Mammary epithelial cell (primary cell): ENCODE measurements at places on chromosomes 3 and 15. TPM values are rescaled to one million over a fixed set of nuclear protein-coding genes. Genes with fewer than 3 reads are reported as not detected.

DNA sequence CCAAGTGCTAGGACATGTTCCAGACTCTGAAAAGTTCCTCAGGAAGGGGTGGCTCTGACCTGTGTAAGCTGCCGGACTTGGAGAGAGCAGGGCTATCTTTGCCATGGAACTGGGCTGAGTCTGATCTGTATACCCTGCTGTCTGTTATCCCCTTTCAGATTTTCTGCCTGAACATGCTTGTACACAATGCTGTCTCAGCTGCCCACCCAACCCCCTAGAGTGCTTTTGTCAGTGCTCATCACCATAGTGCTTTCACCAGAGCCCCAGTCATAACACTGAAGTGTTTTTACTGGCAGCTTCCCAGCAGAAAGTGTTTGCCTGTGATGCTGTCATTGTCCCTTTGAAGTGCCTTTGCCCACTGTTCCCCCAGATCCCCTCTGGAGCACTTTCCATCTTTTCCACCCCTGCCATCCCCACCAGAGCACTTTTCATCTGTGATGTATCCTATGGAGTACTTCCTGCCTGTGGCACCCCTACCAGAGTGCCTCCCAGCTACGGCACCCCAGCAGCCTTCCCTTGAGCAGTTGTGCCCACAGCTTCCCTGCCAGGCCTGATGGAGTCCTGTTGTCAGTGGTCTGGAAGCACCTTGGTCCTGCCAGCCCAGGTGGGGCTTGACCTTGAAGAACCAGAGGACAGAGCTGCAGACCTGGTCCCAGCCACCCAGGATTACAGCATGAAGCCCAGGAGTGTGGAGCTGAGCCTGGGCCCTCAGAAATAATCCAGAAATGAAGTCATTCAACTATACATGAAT is 397.7 kb downstream of the DIPK2A start:
- DNase-seq: no peak

- peak; percentile 23 for DNase-seq
Measured at GRCh38 chr3:46566040-46566641, at the start of gene LRRC2. Gene LRRC2, minus strand, starts transcription at chr3:46566302. Its CDS starts 14,711 bp downstream, at chr3:46551591.

DNA sequence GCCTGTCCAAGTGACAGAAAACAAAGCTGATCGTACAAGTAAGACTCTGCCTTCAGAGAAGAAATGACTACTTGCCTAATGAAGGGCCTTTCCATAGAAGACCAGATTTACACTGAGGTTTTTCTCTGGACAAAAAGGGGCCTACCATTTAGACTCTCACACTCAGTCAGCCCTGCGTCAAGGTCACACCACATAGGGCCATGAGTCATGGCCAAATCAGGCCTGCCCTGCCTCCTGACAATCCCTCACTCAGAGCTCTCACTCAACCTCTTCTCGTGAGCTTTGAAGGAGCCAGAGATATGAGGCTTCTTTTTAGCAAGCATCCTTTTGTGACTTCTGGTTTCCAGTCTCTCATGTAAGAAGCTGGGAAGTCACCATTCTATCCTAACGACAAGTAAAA is 68.1 kb upstream of the NMNAT3 start:
- peak; percentile 58 for DNase-seq

B3GALNT1 gene
- 2.8 and 5.1 TPM in 2 replicates for total RNA-seq

MESP2 gene
- 0.31 TPM in 1 of 2 replicates, not detected in the other for total RNA-seq

SLC35A5 gene
- total RNA-seq: 26.9 and 28.4 TPM in 2 replicates

ZBTB47 gene
- 21.8 TPM for total RNA-seq
